ENCODE measurements at places on chromosomes 11 and 22. TPM values are rescaled to one million over a fixed set of nuclear protein-coding genes. Genes with fewer than 3 reads are reported as not detected.

GRIK4 gene
- total RNA-seq: 0.12 TPM

DNAL4 gene
- 8.3 TPM for total RNA-seq

TSGA10IP gene
- not detected for total RNA-seq

TRPM5 gene
- not detected for total RNA-seq

ELMOD1 gene
- total RNA-seq: 0.61 TPM

PACSIN2 gene
- 57.4 TPM for total RNA-seq

DNA sequence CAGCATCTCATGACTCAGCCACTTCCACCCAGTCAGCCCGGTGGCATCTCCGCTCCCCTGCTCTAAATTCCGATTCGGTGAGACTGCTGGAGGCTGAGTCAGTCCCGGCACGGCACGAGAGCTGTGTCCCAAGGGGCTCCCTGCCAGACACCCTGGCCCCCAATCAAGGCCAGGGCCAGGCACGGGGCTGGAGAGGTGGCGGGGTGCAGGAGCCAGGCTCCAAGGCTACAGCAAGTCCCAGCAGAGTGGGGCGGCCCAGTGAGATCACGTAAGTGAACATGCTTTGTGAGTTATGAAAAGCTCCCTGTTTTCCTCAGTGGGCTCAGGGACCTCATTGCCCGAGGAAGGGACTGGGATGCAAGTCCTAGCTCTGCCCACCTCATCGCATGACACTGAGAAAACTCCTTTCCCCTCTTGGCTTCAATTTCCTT, 3.0 kb downstream of the C11orf68 start:
- DNase-seq: peak; percentile 71

DNA sequence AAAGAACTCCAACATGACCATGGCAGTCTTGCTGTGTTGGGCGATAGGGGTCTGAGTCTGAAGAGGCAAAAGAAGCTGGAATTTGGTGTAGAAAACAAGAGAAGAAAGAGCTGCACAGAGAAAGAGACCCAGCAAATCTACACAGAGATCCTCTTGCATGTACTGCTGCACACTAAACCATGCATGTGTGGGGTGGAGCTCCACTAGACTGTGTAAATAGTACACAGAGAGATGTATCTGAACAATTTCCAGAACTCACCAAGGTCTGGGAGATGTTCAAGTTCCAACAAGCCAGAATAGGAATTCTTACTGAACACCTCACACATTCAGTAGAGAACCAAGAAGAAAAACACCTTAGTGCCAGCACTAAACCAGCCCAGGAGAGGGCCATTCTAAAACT, 42.3 kb downstream of the CSF2RB start:
- no peak for DNase-seq

- DNase-seq: no peak
Observed at GRCh38 chr11:8614497-8614896, 20.5 kb upstream of the STK33 start.

DNA sequence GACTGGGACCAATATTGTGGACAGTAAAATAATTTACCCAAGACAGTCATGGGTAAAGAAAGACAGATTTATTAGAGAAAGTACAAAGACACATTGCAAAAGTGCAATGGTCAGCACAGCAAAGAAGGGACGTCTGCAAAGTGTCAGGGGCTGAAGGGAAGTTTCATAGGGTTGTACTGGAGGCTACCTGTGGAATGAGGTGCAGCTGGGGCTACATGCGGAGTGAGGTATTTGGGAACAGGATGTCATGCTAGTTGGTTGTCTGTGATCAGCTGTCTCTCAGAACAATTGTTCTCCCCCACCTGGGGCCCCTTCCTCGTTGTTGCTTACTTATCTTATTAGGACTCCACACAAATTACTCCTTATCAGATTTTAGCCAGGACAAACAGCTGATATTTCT, 11.4 kb upstream of the APOL3 start:
- no peak for DNase-seq

GRCh38 chr11:10459029-10459970, 4.2 kb downstream of the AMPD3 start:
- DNase-seq: no peak

DNA sequence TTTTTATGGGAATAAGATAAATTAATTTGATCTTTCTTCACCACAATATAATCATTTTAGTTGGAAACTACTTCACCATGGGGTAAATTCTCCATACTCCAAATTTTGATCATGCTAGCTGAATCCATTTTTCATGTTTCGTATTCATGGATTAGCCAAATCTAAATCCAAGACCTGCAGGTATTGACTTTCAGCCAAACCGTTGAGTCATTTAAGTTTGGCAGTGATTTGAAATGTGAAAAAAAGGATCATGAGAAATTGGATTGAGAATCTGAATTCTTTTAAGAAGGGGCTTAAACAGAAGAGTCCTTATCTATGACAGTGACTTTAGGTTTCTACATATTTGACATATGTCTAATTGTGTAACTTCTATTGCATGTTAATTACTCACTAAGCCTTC, 5.3 kb downstream of the GAS2 start:
- DNase-seq: no peak

DNA sequence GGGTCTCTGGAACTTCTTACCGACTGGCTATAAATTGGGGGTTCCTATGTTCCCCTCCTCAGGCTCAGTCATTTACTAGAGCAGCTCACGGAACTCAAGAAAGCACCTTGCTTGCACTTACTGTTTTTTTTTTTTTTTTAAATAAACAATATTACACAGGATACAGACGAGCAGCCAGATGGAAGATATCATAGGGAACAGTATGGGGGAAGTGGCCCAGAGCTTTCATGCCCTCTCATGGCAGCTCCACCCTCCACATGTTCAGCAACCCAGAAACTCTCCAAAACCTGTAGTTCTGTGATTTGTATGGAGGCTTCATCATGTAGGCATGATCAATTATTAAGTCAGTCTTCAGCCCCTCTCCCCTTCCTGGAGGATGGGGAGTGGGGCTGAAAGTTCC, 7.5 kb downstream of the UVRAG start:
- DNase-seq: no peak

Measured in heart right ventricle (tissue), 16 donors.